ENCODE measurements at places on chromosomes 1 and 21.

- no peak for DNase-seq
These were observed 29.0 kb downstream of the TRIM62 start for GRCh38 chr1:33152685-33153432.

- DNase-seq: no peak
These were observed 185.2 kb downstream of the C1orf94 start for GRCh38 chr1:34361781-34362357.

DNA sequence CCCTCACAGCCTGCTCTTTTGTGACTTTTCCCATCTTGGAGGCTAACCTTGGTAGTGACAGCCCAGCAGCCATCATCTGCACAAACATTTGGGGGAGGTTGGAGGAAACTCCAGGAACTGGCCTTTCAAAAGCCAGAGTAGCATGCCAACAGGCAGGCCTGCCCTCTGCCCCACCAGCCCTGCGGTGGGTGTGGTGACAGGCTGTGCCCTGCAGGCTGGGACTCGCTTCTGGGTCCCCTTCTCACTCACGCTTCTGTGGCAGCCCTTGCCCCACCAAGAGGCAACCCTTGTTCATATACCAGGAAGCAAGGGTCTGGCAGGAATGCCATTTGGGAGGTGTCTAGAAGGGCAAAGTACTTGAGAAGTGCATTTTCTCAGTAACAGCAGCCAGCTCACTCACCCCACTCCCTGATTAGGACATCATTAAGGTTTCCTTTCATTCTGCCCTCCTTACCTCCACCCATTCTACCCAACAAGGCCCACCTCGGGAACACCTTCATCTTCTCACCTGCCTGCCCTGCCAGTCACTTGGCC is 20.8 kb upstream of the FAM3B start:
- no peak for DNase-seq

DNA sequence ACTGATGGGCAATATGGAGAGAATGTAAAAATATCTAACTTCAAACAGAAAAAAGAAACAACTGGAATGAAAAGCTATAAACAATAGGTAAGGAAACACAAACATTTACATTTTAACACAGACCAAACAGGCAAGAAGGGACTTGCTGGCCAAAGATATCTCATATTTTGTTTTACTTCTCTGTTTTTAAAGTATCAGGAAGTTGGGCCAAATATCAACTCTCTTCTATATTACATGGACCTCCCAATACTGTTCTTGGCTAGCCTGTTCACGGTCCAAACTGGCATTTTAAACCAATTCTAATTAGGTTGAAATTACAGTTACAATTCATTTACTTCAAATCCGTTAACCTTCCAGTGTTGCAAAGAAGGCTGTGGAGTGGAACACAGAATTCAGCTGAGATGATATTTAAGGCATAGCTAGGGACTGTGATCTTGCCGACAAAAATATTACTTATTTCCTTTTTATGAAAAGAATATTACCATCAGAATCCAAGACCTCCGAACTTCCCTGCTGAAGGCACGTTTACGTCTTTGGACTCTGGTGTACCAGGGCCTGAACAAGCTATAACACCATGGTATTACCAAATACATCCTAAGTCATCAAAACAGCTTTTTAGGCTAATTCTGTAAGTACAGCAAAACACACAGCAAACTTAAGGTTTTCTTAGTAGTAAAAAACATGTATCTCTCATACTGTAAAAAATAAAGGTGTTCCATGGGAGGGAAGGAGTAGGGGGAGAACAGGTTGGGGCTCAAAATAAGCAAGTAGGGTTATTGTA is 165.4 kb downstream of the RUNX1 start:
- DNase-seq: peak; percentile 47

DNA sequence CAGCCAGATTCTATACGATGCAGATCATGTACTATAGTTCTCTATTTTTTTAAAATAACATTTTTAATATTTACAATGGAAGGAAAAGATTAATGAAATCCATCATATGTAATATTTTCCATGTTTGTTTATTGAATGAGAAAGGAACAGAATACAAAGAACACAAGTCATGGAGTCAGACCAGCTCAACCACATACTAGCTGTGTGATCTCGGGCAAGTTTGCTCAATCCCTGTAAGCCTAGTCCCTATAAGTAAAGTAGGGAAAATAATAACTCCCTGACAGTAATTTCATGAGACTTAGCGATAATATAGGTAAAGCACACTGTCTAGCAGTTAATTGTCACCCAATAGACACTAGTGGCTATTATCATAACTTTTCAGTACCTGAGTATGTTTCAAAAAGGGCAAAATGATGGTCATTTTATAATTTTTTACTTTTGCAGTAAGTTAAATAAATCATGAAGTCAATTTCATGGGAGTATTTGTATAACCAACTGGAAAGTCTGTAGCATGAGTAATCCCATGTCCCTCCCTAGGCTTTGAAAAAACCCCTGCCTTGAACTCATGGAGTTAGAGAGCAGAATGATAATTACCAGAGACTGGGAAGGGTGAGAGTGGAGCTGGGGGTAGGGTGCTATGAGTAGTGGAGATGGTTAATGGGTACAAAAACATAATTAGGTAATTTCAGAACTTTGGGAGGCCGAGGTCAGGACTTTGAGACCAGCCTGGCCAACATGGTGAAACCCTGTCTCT is 37.0 kb upstream of the EPS15 start:
- no peak for DNase-seq

DNA sequence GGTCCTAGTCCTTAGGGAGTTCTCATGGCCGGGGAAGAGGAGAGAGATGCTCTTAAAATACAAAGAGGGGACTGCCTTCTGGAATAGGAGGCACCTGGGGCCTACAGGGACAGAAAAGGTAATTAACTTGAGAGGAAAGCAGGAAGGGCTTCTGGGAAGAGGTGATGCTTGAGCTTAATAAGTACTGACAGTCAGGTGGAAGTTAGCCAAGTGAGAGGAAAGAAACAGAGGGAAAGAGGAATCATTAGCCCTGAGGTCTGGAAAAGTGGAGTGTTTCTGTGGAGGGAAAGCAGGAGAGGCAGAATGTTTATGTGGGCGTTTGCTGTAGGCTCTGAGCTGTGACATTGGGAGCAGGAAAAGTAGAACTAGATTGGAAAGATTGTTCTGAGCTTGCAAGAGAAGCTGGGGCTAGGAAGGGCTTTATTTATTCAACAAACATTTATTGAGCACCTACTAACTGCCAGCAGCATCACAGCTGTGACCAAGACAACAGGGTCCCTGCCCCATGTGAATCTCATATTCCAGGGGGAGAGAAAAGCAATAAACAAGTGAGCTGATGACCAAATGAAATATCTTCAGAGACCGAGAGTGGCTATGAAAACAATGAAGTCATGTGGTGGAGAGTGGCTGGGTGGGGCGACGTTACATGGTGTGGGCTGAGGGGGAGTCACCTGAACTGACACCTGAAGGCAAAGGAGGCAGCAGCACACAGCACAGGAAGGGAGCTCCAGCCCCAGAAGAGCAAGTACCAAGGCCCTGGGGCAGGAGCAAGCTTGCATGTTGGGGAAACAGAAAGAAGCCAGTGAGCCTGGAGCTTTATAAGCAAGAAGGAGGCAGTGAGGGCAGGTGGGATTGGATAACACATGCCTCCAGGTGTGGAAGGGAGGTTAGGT is 4.4 kb upstream of the FNDC5 start:
- DNase-seq: no peak

GRCh38 chr21:45363921-45364467 is 41.0 kb upstream of the COL18A1 start:
- peak; percentile 98 for DNase-seq

DNA sequence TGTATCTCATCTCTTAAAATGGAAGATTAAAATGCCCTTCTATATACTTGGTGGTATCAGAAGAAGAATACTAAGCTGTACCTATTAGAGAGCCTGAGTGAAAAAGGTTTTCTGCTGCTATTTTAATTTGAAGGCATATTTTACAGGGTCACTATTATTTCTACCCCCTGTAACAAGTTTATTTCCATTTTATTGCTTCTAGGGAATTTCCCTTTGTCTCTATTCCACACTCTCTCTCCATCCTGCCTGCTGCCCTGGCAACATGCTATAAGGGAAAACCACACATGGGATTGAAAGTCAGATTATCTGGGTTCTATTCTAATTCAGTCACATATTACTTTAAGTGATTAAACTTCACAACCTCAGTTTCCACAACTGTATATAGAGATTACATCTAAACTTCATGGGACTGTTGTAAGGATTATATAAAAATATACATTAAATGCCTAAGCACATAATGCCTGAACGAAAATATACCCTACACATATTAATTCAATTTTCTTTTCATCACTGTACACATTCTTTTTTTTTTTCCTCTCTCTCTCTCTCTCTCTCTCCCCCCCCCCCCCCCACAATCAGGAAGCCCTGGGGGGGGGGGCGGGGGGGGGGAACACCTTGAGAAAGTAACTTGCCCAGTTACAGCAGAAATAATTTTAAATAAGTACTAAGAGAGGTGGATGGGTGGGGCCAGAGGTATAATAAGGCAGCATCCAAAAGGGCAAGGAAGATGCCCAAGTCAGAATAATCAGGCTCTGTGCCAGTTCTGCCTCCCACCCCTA is 51.5 kb downstream of the LUZP1 start:
- no peak for DNase-seq

GRCh38 chr1:1177452-1178206 is 3.9 kb downstream of the TTLL10 start:
- no peak for DNase-seq

All from HS-27A (cell line).